ENCODE measurements at places on chromosomes 6 and 20. TPM values are rescaled to one million over a fixed set of nuclear protein-coding genes. Genes with fewer than 3 reads are reported as not detected.
A peak's percentile ranks its signal among the peaks of the same experiment; 100 is the strongest.

Gene MAP7
- 39.3 TPM for total RNA-seq

DNA sequence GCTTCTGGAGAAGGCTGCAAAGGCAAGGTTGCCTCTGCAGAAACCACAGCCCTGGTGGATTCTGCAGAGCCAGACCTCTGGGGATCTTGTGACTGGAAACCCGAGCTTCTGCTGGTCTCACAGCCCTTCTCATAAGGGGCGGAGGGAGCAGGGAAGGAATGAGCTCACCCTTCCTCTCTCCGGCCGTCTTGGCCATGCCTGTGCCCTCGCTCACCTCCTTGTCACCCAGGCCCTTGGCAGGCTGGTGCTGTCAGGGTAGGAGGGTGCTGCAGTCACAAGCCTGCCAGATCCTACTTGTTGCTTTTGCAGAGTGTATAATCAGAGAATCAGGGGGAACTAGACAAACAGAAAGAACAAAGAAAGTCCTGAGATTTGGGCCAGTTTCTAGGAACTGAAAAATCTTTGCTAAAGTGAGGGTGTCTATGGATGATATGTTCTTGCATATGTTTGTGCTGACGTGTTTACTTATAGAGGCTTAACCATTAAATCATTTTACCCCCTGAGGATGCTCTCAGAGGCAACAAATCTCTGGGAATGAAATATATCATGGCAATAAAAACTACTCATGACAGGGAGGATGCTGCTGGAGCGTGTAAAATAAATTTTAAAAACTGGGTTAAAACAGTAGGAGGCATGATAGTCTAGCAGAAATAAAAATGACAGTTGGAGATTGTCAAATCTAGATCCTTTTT is 244.9 kb upstream of the SOX4 start:
- DNase-seq: peak; percentile 21

DNA sequence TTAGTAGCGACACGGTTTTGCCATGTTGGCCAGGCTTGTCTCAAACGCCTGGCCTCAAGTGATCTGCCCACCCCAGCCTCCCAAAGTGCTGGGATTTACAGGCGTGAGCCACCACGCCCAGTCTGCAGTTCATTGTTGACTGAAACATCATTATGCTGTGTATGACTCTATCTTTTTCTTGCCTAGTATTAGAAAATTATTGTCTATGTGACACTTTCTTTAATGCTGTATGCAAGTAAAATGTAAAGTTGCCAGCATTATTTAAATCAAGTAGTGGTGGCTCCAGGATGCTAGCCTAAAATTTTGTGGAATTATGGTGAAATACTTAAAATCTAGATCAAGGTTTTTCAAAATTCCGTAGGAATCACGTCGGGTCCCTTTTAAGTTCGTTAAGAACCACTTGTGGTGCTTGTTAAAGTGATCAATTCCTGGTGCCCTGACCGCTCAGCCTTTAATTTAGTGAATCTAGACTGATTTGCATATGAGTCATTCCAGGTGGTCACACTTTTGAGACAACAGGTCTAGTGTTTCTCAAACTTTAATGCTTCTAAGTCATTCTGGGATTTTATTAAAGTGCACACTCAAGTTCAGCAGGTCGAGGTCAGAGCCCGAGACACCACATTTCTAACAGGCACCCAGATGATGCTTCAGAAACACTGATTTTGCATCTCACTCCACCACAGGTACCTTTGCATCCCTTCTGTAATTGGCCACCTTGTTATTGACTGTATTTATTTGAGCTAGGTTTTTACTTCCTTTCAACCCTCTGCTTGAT is 132.6 kb upstream of the MTHFD1L start:
- DNase-seq: no peak

Gene RIPPLY2
- total RNA-seq: not detected

DNA sequence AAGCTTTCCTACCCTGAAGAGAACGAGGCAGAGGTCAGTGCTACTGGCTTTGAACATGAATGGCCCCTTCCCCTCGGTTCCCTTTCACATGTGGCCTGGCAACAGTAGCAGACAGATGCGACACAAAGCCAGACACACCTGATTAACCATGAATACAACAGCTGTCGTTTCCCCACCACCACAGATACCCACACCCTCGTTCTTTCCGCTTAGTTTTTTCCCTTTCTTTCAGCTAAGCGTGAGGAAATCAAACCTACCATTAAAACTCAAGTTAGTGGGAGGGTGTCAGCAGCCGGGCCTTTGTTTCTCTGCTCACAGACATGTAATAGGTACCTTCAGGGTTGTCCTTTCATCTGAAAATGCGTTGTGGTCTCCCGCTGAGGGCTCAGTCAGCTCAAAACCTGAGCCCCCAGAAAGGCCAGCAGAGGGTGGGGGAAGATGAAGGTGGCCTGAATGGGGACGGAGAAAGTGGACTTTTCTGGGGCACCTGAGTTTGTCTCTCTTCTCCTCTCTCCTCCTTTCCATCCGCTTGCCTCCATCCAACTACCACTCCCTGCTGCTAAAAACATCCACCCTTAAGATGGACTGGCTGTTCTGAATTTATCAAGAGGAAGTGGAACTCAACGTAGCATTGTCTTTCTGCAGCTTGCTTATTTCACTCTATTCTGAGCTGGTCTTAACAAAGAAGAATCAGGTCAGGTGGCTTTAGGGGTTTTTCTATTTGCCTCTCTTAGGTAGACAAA is 516.6 kb upstream of the JARID2 start:
- DNase-seq: no peak

- no peak for DNase-seq
Measured at GRCh38 chr20:60001108-60001507, 42.9 kb downstream of the CDH26 start.

- no peak for DNase-seq
Measured at GRCh38 chr20:61430228-61430624, 178.2 kb downstream of the CDH4 start.

DNA sequence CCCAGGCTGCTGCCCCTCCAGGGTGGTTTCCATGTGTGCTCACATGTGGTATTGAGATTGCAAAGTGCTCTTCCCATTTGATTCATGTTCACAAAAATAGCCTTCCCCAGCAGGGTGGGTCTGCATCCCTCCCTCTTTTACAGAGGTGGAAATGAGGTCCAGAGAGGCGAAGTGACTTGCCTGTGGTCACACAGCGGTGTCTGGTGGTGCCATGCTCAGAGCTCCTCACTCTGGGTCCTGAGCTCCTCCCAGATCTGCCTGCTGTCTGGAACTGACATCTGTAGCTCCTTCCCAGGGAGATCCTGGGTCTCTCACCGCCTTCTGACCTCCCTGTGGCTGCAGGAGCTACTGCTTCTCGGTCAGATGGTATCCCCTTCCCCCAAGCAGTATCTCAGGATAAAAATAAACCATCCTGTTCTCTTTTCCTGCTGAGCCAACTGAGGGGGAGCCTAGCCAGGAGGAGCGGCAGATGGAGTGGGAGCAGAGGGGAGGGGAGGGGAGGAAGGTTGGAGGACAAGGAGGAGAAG is 11.9 kb downstream of the CD40 start:
- no peak for DNase-seq

GRCh38 chr20:39849171-39849570 is 839.9 kb downstream of the MAFB start:
- no peak for DNase-seq

Gene MEI4
- total RNA-seq: 0.05 TPM

DNA sequence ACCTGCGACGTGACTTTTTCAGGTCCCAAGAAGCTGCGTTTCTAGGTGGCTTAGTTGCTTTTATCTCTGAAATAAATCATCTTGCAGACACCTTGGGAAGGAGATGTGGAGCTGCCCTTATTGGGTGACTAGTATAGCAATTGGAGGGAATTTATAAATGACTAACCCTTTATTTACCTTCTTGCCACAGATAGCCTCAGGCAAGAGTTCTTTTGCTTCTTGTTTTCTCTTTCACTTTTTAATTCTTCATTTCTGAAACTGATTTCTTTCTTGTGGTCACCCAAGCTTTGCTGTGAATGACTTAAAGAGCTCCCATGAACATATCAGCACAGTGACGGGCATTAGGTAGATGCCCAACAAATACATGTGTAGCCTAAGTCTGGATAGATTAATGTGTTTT is 3.0 kb downstream of the ADGRF4 start:
- no peak for DNase-seq

Gene TDRD6
- total RNA-seq: 0.38 TPM

Gene AKAP7
- 2.7 TPM for total RNA-seq

Gene HLA-DRA
- total RNA-seq: 231 TPM

- DNase-seq: no peak
Measured at GRCh38 chr20:51042064-51042463, 19.2 kb upstream of the KCNG1 start.

- no peak for DNase-seq
Measured at GRCh38 chr20:20360464-20360863, 7.4 kb upstream of the INSM1 start.

DNA sequence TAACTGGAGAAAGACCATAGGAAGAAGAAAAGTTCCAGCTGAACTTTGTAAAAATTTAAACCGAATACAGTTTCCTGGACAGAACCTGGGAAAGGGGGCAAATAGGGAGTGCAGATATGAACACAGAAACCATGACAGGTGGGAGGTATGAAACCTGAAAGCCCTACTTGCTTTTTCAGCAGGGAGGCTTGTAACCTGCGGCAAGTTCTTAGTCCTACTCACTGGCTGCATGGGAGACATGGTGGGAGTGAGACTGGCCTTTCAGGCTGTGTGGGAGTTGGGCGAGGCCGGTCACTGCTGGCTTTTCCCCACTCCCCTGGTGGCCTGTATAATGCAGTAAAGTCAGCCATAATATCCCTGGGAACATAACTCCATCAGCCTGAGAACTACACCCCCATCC is 54.2 kb downstream of the ROS1 start:
- no peak for DNase-seq

Gene WFDC12
- 5.0 TPM for total RNA-seq
